HS-5 (cell line): ENCODE measurements at places on chromosomes 12 and 14.
A peak's percentile ranks its signal among the peaks of the same experiment; 100 is the strongest.

DNA sequence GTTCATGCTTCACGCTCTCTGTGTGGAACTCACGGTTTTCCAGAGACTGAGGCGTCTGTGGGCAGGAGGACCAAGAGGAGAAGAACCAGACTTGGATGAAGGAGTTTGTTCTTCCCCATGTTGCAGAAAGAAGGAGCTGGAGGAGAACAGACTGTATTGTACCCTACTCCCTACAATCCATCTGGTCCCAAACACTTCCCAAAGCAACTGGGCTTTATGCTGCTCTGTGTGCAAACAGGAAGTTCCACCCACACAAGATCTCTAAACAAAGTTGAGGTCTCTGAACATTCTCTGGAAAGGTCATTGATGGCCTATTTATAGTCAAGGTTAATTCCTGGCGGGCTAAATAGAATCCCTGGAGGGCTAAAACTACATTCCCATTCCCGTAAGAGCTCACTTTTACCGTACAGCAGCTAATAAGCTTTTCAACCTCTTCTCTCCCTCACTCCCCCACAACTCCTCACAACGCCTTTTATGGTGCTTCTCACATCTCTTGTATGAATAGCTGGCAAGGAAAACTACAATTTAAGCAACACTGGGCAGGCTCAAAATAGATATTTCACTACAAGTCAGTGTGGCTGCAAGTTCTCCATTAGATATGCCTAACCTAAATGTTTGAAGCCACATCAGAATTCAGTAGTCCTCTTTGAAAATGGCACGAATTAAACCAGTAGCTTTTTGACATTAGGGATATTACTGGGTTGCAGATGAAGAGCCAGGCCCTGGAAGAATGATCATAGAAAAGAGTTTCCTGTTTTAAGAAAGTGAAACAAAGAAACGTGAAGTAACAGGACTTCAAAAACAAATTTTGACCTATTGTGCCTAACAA lies at the start of gene A2M:
A2M (minus strand) TSS at position 189 of the 829 bp plus-strand sequence; CDS start at position 119, 70 bp downstream.
- DNase-seq = no peak

- DNase-seq = no peak
Measured at GRCh38 chr12:124637581-124637981, 70.2 kb upstream of the NCOR2 start.

DNA sequence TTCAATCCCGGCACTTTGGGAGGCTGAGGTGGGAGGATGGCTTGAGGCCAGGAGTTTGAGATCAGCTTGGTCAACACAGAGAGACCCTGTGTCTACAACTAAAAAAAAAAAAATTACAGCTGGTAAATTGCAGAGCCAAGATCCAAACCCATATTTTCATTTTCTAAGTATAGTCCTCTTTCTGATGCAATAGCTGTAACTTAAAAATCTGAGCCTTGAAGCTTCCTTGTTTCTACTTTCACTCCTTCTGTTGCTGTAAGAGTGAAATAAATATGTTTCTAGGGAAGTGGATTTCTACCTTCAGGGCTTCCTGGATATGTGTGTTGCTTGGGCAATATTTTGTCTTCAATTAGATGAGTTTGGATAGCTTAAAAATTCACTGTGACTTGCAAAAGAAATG lies 42.0 kb upstream of the PRICKLE1 start:
- DNase-seq = no peak

DNA sequence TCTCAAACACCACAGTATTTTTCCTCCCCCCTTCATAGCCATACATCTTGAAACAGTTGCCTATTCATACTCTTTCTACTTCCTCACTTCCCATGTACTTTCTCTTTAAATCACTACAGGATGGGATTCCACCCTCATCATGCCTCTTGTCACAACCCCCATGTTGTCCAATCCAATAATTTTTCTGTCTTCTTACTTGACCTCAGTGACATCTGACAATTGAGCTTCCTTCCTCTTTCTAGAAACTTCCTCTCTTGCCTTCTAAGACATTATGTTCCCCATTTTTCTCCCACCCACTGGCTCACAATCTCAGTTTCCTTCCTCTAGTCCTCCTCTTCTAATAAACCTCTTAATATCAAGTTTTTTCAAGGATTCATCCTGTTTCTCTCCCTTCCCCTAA lies 5.3 kb downstream of the C2CD5 start:
- DNase-seq = no peak

DNA sequence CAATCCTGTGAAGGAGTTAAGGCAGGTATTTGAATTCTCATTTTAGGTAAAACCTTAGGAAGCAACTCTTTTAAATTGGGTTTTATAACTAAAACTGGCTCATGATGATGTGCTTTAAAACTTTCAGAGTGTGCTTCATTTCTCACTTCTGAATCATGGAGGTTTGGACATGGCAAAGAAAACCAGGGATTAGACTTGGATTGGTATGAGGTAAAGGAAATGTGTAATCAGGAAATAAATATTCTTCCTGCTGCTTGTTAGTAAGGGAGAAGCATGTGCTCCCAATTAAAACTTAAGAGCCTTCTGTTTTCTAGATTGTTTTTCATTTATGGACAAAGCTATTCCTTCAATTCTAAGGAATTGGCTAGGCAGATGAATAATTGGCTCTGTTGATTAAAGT lies 57.4 kb downstream of the FBXO33 start:
- DNase-seq = peak; percentile 71

- no peak for DNase-seq
Measured at GRCh38 chr12:66187036-66187435, 2.0 kb upstream of the IRAK3 start.

GRCh38 chr14:95522556-95522955 lies 6.1 kb upstream of the SYNE3 start:
- no peak for DNase-seq

DNA sequence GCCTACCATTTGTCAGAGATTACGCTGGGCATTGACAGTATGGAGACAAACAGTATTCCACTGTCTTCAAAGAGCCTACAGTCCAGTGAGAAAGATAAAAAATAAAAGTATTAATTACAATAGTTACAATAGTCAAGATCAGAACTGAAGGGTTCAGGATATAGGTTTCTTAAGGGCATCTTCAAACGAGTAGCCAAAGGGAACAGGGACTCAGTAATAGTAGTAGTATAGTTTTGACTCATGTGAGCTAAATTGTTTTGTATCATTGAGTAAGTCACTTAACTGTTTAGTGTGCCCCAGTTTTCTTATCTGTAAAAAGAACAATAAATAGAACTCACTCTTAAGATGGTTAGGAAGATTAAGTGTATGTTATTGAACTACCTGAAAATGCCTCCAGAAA lies 123.6 kb downstream of the METTL25 start:
- DNase-seq = no peak

GRCh38 chr12:69519871-69520270 lies 49.7 kb downstream of the FRS2 start:
- no peak for DNase-seq

DNA sequence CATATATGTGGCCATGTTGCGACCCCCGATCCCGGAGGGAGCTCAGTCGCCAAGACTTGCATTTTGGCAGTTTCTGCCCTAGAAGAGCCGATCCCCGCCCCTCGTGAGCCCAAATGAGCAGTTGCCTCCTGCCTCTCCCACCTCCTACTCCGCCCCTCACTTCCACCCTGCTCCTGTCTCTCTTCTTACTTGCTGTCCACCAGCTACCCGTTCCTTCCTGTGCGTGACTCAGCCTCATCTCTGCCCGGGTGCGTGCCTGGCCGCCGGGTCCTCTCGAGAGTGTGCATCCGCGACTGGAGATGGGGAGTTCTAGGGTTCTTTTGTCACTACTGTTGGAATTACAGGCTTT lies 585 bp downstream of the GPATCH2L start:
- DNase-seq = peak; percentile 57

- no peak for DNase-seq
Measured at GRCh38 chr12:67937822-67938221, 51.4 kb upstream of the IFNG-AS1 start.

DNA sequence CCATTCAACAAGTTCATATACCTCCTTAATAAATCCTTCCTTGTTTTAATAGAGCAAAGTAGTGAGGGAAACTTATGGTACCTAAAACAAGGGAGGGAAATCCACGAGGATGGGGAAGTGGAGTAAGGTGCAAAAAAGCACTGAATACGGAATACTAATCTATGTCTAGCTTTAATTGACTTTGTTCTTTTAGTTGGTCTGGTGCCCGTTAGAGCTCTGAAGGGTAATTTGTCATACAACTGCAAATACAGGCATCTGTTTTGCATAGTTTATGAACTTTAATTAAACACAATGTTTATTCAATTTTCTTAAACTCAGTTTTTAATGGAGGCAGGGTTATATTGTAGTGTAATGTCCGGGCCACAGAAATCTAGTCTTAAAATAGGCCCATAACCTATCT lies 67.0 kb downstream of the E2F7 start:
- no peak for DNase-seq

- DNase-seq = peak; percentile 54
Measured at GRCh38 chr12:39813776-39814175, 194.2 kb upstream of the ABCD2 start.

GRCh38 chr12:109064143-109064542 lies 11.8 kb downstream of the USP30 start:
- DNase-seq = no peak

DNA sequence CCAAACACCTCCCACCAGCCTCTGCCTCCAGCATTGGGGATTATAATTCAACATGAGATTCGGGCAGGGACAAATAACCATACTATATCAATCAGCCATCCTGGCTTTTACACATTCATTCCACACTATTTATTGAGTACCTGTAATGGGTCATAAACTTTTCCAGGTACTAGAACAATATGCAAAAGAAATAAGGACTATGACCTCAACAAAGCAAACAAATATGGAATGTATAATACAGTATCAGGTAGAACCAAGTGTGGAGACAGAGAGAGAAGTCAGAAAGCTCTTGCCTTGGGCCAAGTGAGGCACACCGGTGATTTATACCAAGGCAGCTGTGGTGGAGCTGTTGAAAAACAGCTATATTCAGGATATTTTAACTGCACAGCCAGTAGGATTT lies 116.3 kb downstream of the TSPAN8 start:
- DNase-seq = no peak

DNA sequence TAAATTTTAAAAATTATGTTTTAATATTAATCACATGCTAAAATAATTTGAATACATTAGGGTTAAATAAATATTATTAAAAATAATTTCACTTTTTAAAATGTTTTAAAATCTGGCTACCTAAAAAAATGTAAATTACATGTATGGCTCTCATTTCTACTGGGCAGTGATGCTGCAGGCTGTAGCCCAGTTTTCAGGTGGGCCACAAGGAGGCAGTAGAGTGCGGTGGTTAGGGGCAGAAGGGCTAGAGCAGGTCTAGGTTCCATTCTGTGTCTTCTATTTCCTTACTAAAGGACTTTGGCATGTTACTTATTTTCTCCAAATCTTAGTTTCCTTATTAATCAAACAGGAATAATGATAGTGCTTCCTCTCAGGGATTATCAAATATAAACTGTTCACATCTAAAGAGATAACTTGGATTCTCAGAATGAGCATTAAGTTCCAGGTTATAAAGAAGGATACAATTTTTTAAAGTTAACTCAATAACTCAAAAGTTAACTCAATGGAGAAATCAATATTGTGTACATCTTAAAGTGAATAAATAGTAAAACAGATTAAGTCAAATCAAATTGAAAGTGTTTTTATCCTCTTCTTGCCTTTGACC lies 54.9 kb upstream of the OVCH1 start:
- peak; percentile 16 for DNase-seq

- DNase-seq = no peak
Measured at GRCh38 chr14:54317391-54317790, 79.4 kb upstream of the CDKN3 start.

GRCh38 chr12:109065853-109066193 lies 13.4 kb downstream of the USP30 start:
- DNase-seq = no peak

DNA sequence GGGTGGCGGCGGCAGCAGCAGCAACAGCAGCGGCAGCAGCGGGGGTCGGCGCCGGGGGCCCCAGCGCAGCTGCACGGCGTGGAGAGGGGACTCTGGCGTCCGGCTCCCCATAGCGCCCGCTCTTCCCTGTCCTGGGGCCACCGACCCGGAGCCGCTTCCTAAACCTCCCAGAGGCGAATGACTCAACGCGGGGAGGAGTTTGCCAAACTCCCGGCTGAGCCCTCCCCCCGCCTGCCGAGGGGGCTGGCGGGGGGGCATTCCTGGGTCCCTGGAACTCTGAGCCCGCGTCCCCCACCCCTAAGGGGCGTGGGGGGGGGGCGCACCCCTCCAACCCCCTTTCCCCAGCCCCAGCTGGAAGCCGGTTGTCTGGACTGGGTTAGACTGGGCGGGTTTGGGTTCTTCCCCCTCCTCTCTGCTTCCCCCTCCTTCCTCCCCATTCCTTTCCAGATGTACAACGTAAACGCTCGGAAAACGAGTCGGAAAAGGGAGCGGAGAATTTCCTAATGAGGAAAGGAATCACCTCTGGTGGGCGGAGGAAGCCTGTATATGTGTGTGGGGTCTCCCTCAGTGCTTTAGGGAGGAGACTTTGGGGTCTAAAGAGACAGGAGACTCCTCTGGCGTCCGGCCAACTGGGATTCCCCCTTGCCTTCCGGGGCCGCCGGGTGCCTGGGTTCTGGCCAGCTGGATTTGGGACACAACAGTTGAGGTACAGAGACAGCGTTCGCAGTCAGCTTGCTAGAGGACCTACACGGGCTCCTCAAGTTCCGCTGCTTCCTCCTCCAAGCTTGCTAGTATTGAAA lies at the start of gene ITGA5:
ITGA5 (minus strand) TSS at position 179 of the 800 bp plus-strand sequence; CDS start at position 111, 68 bp downstream.
- no peak for DNase-seq

GRCh38 chr12:124464062-124464461 lies 103.3 kb downstream of the NCOR2 start:
- no peak for DNase-seq

GRCh38 chr12:15726027-15726877 lies 62.9 kb downstream of the EPS8 start:
- no peak for DNase-seq

DNA sequence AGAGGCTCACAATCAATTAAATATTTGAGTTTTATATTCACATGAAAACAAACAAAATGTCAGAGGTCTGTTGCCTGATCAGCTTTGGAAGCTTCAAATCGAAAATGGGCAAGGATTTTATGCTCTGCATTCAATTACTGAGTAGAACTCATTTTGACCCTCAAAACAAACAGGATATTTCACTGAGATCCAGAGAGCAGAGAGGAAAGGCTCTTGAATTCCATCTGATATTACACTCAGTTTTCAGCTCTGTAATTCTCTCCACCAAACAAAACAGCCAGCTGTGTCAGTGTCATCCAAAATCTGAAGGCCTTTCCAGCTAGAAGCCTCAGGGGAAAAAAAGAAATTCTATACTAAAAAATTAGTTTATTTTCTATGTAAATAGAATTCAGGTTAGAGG lies 128.6 kb upstream of the FLRT2 start:
- DNase-seq = no peak

- no peak for DNase-seq
Measured at GRCh38 chr12:12720052-12720451, 2.9 kb downstream of the CDKN1B start.

- DNase-seq = no peak
Measured at GRCh38 chr12:92978607-92979006, 49.5 kb upstream of the EEA1 start.

GRCh38 chr12:75853626-75854025 lies 177.9 kb downstream of the PHLDA1 start:
- DNase-seq = no peak

- peak; percentile 62 for DNase-seq
Measured at GRCh38 chr12:76277480-76277879, 70.7 kb downstream of the BBS10 start.
